ENCODE measurements at places on chromosomes 1 and 21.

- H3K4me1 ChIP-seq = no peaks in the 10 kb centered on the region
- no peak for DNase-seq
- H3K4me3 ChIP-seq = no peak overlapping the region
- peaks cover under 1% of the 10 kb centered on the region for H3K27me3 ChIP-seq
- no peaks in the 10 kb centered on the region for H3K36me3 ChIP-seq
Measured at GRCh38 chr1:115408533-115408932, 70.5 kb upstream of the NGF start.

DNA sequence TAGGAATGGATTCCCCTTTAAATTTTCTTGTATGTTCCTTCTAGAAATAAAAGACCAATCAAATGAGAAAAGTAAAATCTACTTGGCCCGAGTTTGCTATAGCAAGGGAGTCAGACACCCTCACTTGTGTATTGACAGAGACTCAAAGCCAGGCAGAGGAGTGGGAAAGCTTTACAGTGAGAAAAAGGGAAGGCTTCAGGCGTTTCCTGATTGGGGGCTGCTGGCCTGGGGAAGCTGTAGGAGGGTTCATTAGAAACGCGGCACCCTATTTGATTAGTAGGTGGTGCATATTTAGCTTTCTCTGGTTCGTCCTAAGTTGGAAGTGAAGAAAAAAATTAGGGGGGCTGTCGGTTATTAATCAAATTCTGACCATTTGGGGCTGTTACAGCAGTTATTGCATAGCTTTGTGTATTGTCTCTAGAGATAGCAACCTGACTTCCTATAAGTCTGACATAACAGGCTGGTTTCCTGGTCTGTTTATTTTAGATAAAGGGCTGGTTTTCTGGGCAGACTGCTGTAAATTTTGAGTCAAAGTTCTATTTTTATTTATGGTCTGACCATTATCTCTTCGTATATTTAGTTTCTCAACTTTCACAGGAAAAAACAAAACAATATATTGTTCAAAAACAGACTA, 10.0 kb downstream of the SLC25A24 start:
- H3K4me3 ChIP-seq = no peak overlapping the region
- no peak overlapping the region for H3K27ac ChIP-seq
- H3K4me1 ChIP-seq = no peaks in the 10 kb centered on the region
- H3K27me3 ChIP-seq = no peaks in the 10 kb centered on the region

DNA sequence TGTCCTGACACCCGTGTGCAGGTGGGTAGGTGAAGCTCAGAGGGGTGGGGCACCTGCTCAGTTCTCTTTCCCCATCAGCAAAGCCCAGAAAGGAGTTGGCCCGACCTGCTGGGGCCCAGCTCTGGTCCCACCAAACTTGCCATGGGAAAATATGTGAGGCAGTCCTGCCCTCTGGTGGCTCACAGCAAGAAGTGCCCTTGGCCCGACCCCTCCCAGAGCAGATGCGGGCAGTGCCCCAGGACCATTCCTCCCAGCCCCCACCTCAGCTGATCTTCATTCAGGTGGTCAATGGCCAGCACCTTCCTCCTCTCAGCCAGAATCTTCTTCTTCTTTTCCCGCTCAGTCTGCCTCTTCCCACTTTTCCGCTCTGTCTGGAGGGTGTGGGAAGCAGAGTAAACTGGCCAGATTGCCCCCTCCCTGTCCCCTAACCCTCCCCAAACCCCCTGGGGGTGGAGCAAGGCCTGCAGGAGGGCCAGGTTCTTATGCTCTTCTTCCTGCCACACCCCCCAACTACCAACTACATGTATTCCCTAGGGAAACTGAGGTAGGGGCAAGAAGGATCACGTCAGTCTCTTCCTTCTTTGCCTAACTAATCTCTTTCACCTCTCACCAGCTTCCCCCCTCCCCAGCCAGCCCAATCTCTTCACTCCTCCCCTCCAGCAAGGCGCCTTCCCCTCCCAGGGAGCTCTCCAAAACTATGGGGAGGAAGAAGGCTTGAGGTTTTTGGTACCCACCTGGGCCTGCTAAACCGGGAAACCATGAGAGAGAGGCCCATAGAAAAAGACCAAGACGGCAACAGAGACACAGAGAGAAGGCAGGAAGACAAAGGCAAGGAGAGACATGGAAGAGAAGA, 15.6 kb downstream of the TNNT2 start:
- no peaks in the 10 kb centered on the region for H3K36me3 ChIP-seq
- H3K27ac ChIP-seq = no peak overlapping the region
- H3K4me3 ChIP-seq = no peak overlapping the region
- H3K27me3 ChIP-seq = no peaks in the 10 kb centered on the region
- no peaks in the 10 kb centered on the region for H3K4me1 ChIP-seq

DNA sequence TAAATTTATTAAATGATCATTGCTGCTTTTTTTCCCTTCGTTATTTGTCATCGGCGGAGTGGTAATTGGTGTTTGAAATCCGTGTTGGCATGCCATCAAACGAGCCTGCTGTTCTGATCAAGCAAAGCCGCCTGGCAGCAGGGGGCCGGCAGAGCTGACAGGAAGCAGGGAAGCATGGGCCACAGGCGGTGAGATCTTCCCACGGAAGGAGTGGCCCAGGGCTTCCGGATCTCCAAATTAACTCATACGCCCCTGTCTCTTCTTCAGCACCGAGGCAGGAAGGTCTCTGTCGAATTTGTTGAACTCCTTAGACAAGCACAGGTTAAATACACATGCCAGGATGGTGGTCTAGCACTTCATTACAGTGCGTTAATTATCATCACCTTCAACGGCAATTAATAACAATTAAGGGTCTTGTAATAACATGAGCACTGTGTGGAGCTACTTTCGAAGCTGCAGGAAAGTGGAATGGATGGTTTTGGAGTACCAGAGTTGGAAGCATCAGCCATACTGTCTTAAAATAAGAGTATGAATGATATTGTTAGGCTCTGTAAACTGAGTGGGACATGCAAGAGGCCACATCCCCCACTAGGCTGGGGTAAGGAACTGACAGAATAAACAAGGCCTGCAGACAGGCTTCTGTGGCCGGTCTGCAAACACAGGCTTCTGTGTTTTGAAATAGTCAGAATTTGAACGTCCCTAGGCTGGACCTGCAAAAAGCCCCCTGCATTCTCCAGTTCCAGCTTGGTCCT, 199.4 kb upstream of the DAB1 start:
- no peaks in the 10 kb centered on the region for H3K4me1 ChIP-seq
- H3K36me3 ChIP-seq = no peaks in the 10 kb centered on the region
- H3K27me3 ChIP-seq = no peaks in the 10 kb centered on the region
- no peak overlapping the region for H3K4me3 ChIP-seq

- H3K27me3 ChIP-seq = peaks cover 15% of the 10 kb centered on the region
- peak within 1 kb of the TSS; percentile 70 for H3K4me3 ChIP-seq
- DNase-seq = no peak
- no peaks in the 10 kb centered on the region for H3K36me3 ChIP-seq
- no peak within 1 kb of the TSS for H3K27ac ChIP-seq
Measured at GRCh38 chr1:168136709-168137514, at the start of gene GPR161. GPR161 (minus strand) TSS chr1:168136930; CDS start chr1:168104850, 32,080 bp downstream.

GRCh38 chr1:19342894-19343616, 30.9 kb downstream of the SLC66A1 start:
- H3K4me1 ChIP-seq = peaks cover 11% of the 10 kb centered on the region
- H3K36me3 ChIP-seq = peaks cover 44% of the 10 kb centered on the region
- H3K27me3 ChIP-seq = no peaks in the 10 kb centered on the region
- H3K4me3 ChIP-seq = no peak overlapping the region

DNA sequence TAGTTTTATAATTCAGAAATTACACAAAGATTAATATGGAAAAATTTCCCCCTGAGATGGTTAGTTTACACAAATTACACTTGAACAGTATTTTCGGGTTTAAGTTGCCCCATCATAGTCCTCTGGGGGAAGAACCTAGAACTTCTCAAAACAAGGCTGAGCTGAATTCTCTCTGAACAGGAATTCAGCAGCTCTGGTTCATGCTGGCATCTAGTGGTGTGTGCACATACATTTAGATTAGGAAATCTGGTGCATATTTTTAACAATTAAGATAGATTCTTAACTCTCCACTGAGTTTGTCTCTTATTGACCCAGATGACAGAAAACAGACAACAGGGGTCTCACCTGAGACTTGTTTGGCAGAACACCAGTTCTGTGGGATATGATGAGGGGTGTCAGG, 410.7 kb downstream of the DSCAM start:
- H3K27ac ChIP-seq = no peak overlapping the region
- DNase-seq = no peak
- H3K4me3 ChIP-seq = no peak overlapping the region
- H3K27me3 ChIP-seq = no peaks in the 10 kb centered on the region

DNA sequence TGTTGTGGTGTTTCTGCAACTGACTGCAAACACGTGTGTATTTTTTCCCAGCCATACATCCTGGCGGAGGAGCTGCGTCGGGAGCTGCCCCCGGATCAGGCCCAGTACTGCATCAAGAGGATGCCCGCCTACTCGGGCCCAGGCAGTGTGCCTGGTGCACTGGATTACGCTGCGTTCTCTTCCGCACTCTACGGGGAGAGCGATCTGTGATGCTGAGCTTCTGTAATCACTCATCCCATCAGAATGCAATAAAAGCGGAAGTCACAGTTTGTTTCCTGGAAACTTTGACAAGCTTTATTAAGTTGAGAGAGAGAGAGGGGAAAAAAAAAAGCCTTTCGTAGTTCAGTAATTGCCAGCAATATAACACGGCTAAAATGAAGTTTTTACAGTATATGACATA, 32.7 kb upstream of the MTR start:
- H3K4me3 ChIP-seq = no peak overlapping the region
- no peaks in the 10 kb centered on the region for H3K4me1 ChIP-seq
- DNase-seq = no peak

GRCh38 chr1:176619261-176619660, 156.3 kb downstream of the PAPPA2 start:
- H3K4me1 ChIP-seq = no peaks in the 10 kb centered on the region
- H3K27ac ChIP-seq = no peak overlapping the region
- no peaks in the 10 kb centered on the region for H3K27me3 ChIP-seq
- H3K36me3 ChIP-seq = no peaks in the 10 kb centered on the region
- no peak overlapping the region for H3K4me3 ChIP-seq

GRCh38 chr1:32275424-32275823, 16.5 kb upstream of the HDAC1 start:
- H3K4me1 ChIP-seq = peaks cover 28% of the 10 kb centered on the region
- no peak for DNase-seq
- peak overlapping the region; percentile 52 for H3K27ac ChIP-seq
- no peak overlapping the region for H3K4me3 ChIP-seq
- peaks cover 74% of the 10 kb centered on the region for H3K36me3 ChIP-seq
- H3K27me3 ChIP-seq = no peaks in the 10 kb centered on the region

GRCh38 chr1:165456114-165456513, 11.2 kb upstream of the RXRG start:
- no peaks in the 10 kb centered on the region for H3K4me1 ChIP-seq
- DNase-seq = no peak
- H3K27ac ChIP-seq = no peak overlapping the region
- no peak overlapping the region for H3K4me3 ChIP-seq
- no peaks in the 10 kb centered on the region for H3K27me3 ChIP-seq

- DNase-seq = no peak
- peaks cover 13% of the 10 kb centered on the region for H3K27me3 ChIP-seq
- no peaks in the 10 kb centered on the region for H3K36me3 ChIP-seq
- H3K4me3 ChIP-seq = no peak overlapping the region
- H3K4me1 ChIP-seq = no peaks in the 10 kb centered on the region
- no peak overlapping the region for H3K27ac ChIP-seq
Measured at GRCh38 chr1:51948491-51948915, 42.0 kb downstream of the RAB3B start.

DNA sequence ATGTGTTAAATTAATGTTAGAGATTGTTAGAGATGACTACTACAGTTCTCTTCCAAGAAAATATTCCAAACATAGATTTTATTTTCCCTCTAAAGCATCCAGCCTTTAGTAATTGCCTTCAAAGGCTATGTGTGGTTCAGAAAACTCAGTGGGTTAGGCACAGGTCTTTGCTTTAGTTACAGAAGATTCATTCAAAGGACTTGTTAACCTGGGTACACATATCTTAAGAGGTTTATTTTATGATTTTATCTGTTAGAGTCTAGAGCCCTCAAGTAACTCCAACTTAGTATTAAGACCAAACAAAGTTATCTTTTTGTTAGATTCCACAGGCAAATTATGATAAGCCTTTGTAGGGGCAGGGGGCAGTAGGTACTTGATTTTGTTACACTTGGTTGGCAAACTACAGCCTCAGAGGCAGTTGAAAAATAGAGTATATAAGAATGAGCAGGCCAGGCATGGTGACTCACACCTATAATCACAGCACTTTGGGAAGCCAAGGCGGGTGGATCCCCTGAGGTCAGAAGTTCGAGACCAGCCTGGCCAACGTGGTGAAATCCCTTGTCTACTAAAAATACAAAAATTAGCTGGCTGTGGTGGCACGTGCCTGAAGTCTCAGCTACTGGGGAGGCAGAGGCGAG, 37.9 kb downstream of the CXADR start:
- no peaks in the 10 kb centered on the region for H3K27me3 ChIP-seq
- H3K27ac ChIP-seq = no peak overlapping the region
- H3K4me1 ChIP-seq = no peaks in the 10 kb centered on the region
- no peak for DNase-seq
- H3K4me3 ChIP-seq = no peak overlapping the region

DNA sequence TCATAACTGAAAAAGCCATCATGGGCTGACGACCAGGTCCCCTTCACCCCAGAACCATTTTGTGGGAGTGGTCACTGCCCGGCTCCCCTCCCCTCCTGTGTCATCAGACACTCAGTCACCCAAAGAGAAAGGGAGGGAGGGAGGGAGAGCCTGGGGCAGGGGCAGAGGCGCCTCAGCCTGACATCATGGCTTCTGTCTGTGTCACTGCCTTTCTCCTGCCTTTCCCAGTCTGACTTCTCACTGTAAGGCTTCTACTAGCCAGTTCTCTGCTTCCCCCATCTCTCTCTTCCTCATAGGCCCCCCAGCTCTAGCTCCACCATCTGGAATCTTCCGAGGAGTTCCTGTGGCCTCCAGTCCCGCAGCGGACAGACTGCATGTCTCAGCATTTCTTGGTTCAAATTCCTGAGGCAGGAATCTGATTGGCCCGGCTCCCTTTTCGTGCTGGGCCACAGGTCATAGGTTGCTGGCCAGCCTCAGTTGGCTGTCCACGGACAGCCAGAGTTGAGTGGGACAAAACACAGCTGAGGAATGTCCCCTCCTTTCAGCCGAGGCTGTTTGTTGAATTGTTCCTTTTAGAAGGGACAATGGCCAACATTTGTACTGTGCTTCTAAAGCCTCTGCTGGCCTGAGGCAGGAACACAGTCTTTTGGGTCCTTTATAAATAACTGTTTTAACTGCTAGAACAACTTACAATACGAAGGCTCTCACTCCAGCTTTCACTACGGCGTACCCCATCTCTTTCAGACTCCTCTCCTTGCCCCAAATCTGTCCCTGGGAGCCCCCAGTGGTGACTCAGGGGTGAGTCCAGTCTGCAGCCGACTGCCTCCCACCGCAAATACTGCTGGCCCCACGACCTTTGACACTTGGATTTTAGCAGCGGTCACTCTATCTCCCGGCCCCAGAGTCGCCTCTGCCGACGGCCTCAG, 18.7 kb upstream of the KANK4 start:
- H3K4me3 ChIP-seq = no peak overlapping the region
- no peak for DNase-seq
- no peaks in the 10 kb centered on the region for H3K36me3 ChIP-seq
- H3K4me1 ChIP-seq = no peaks in the 10 kb centered on the region
- peaks cover 3% of the 10 kb centered on the region for H3K27me3 ChIP-seq
- no peak overlapping the region for H3K27ac ChIP-seq

GRCh38 chr1:214006845-214007244, 19.1 kb downstream of the PROX1 start:
- H3K27ac ChIP-seq = no peak overlapping the region
- H3K4me1 ChIP-seq = no peaks in the 10 kb centered on the region
- DNase-seq = no peak
